Posterior vena cava (tissue), 2 donors: ENCODE measurements at places on chromosomes 16 and 17. TPM values are rescaled to one million over a fixed set of nuclear protein-coding genes. Genes with fewer than 3 reads are reported as not detected.
A peak's percentile ranks its signal among the peaks of the same experiment; 100 is the strongest.

The PRSS36 gene
- 2.9 TPM for total RNA-seq

GRCh38 chr17:55580596-55581133 is 69.4 kb upstream of the SMIM36 start:
- DNase-seq: no peak

DNA sequence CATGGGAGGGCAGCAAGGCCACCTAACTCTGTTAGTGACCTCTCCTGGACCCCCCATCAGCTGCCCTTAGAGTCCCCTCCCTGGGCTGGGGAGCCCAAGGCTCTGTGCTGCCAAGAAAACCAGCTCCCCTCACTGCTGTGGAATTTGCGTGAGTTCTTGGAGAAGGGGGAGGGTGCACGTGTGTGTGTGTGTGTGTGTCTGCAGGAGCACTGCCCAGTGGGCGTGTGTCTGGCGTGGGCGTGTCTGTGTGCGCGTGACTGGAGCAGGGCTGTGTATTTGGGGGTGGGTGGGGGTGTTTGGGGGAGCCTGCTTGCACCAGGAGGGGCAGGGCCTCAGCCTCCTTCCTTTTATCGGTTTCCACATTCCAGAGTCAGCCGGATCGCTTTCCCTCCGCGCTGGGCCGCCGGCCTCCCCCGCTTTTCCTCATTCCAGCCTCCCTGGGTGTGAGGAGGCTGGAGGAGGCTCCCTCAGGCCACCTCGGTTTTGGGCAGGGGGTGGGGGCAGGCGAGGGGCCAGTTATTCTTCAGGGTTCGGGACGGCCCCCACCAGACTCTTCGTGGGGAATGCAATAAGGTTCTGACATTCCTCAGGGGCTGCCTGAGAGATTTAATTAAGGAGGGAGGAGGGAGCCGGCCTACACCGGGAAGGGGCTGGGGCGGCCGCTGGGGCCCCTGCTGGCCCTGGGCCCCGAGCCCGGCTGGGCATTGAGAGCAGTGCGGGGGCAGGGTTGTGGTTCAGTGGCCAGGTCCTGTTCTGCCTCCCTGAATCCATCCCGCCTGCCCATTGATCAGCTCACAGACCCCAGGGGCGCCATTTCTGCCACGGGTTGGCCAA is 2.5 kb downstream of the VASN start:
- DNase-seq: peak; percentile 94

The PRR11 gene
- total RNA-seq: 0.81 TPM

GRCh38 chr16:86575095-86575685 is 3.2 kb upstream of the FOXL1 start:
- no peak for DNase-seq

The C17orf50 gene
- total RNA-seq: not detected

DNA sequence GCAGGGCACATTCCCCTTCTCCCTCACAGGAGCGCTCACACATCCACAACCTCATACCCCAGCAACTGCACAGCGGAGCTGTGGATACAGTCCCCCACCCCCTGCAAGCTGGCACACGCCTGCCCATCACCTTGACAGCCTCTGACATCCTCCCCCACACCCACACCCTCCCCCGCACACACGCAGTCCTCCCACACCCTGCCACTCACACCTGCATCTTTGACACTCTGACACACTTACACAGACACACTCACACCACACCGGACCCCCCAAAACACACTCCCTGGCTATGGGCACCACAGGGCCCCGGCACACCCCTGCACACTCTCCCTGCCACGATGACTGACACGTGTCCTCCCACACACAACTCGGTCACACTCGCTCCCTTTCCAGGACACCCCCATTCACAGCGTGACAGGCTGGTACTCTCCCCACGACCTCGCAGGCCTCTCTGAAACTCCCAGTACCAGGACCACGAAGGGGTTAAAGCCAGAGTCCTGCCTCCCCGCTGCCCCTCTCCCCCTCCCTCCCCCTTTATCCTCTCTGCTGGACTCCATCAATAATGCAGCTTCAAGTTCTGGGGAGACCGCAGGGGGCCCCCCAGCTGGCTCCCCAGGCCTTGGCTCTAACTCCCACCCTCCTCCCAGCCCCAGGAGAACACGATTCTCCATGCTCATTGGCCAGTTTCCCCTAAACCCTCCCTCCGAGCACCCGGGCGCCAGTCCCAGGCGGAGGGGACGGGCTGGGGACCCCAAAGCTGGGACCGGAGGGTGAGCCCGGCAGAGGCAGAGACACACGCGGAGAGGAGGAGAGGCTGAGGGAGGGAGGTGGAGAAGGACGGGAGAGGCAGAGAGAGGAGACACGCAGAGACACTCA is at the start of gene PPP1R1B:
PPP1R1B (plus strand) TSS at position 782 of the 876 bp plus-strand sequence. CDS start 441 bp downstream, outside the sequence.
- DNase-seq: no peak
